NCI-H524 treated with DMSO at 0.1 percent for 48 hours (cell line): ENCODE measurements at places on chromosomes 3 and 15.

DNA sequence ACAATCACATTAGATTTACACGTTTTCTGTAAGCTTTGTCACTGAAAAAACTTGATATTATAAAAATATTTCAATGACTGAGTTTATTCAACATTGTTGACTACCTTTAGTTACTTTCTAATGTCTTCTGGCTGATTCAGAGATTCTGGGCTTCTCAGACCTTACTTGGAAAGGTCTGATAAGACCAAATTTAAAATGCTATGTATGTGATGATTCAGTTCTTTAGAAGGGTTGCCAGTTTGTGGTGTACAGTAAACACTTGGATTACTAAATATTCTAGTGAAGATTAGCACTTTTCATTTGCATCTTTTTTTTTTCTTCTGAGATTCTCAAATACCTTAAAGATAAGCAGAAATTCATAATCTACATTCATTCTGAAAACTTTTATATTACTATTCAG, 49.8 kb downstream of the SGO1 start:
- DNase-seq: no peak

- no peak for DNase-seq
Measured at GRCh38 chr15:25431836-25432561, 6.8 kb downstream of the UBE3A start.

- DNase-seq: no peak
Measured at GRCh38 chr3:66839508-66839907, 158.6 kb upstream of the KBTBD8 start.

- no peak for DNase-seq
Measured at GRCh38 chr15:72983801-72984545, 68.3 kb upstream of the NEO1 start.

DNA sequence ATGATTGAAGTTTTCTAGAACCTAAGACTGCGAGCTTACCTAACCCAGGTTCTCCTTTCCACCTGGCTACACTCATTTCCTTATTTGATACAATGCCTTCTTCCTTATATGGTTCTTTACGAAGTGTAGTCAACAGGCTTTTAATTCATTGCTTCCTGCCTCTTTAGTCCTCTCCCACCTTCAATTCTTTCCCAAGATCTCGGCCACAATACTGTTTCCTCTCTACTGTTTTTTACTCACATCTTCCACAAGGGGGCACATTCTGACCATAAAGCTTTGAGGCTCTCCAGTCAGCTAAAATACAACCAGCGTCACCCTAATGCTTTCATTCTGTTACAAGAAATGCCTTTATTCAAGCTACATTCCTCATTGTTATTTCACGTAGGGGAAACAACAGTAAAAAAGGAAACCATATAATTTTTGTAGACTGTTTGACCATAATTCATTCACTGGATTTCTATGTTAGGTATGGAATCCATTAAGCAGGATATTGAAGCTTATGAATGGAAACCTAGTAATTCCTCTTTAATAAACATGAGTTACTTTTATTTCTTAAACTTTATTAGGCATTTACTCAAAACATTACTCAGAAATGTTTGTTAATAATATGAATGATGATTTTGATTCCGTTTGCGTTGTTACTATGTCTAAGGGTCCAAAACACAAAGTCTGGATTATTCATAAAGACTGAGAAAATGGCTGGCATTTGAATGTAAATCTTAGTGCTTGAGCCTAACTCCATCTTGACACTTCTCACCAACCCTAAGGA, 29.5 kb upstream of the VEPH1 start:
- peak; percentile 13 for DNase-seq

DNA sequence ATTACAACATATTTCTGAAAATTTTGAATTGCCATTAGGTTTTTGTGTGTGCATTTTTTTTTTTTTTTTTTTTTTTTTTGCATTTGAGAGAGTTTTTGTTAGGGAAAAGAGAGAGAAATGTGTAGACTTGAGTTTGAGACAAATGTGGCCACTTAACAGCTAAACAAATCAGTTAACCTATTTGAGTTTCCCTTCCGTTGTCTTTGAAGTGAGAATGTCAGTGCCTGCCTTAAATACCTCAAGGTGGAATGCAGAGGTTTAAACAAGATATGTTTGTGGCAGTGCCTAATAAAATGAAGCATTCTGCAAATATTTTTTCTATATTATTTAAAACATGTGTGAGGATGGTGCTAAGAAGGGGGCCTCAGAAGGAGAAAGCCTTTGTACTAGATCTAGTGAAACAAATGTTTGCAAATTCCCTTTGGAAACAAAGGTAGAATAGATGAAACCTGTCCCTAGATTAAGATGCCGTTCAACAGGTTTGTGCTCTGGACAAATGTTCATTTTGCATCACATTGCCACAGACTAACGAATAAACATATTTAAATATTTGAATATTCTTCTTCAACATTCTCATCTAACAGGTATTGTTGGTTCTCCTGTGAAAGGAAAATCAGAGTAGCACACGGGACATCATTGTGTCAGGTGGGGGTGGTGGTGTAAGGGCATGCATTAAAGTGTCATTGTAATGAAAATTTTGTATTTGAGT, 80.7 kb downstream of the SATB1 start:
- no peak for DNase-seq

DNA sequence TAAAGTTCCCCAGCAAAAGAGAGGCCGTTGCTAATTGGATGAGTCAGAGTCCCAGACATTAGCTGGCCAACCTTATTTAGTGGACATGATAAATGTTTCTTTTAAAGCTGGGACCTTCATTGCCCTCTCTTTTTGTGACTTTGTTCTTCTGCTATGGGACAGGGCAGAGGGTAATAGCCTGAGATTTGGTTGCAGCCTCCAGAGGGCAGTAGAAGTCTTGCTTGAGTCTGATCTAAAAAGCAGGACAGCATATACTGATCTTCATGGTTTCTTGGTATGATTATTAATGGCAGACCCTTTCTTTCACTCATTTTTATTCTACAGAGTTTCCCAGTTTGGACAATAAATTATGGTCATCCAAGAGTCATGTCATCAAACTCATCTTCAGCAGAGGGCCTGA, 25.1 kb upstream of the ZKSCAN7 start:
- DNase-seq: no peak

GRCh38 chr3:156606729-156607128, 51.8 kb upstream of the SSR3 start:
- no peak for DNase-seq

DNA sequence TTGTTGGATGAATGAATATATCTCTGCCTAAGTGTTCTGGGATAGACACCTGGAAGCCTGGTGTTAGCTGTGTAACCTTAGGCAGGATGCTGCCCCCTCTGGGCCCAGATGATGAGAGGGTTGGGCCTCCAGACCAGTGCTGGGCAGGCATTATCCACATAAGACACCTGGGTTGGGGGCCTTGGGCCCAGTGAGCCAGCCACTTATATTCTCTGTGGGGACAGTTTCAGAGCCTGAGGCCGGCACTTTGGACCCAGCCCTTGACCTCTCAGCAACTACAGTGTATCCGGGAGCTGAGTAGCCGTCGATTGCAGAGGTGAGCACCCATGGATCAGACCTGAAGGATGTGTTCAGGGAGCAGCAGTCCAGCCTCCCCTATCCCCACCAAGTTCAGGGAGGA, 2.2 kb downstream of the HEMK1 start:
- DNase-seq: no peak

- DNase-seq: no peak
Measured at GRCh38 chr3:123524981-123525380, 59.9 kb downstream of the HACD2 start.

DNA sequence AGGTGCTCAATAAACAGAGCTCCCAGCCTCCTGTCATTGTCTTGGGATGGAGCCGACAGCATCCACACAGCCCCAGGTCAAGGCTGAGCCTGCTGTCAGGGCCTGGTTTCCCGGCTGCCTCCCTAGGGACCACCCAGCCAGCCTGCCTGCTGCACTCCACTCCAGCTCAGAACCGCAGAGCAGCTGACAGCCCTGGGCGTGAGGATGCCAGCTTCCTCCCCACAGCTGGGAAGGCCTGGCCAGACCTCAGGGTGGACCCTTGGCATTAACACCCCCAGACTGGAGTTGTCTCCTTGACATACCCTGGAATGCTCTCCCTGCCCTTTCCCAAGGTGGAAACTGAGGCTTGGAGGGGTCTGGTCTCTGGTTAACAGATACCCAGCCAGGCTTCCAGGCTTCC, 112.0 kb downstream of the WNT7A start:
- no peak for DNase-seq

DNA sequence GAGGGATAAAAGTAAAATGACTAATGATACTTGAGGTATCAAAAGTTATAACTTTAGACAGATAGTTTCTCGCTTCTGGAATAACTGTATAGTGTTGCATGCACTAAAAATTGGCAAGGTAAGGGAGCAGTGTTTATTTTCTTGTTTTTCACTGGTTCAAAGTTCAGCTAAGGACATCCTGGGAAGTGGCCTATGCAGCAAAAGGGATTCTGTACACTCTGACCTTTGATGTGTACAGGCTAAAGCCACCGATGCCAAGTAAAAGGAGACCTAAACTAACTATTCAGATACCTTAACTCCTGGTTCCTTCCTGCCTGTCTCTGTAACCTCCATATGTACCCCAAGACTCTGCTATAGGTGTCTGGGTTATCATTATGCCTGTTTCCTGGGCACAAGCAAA, 1.7 kb downstream of the FBXO40 start:
- no peak for DNase-seq

GRCh38 chr3:12707449-12707848, 43.5 kb upstream of the RAF1 start:
- DNase-seq: peak; percentile 92

DNA sequence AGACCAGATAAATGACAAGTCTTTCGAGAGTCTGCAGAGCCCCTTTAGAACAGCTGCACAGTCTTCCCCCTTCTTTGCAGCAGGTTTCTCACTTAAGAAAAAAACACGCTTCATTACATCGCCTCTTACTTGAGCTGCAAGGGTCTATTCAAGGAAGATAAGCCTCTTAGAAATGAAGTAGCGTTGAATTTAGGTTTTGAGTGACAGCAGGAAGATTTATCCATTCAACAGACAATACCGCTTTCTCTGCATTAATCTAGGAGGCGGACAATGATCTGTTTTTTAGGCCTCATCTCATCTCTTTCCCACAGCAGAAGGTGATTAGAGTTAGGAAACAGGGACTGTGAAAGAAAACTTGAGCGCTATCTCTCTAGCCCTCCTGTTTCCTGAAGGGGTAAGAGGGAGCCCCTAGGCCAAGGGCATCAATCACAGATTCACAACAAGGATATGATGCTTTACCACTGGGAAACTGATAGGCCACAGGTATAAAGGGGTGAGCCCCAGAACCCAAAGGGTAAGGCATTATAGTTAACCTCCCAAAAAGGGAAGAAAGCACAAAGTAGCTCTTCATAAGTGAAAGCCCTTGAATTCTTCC, 84.3 kb downstream of the MECOM start:
- peak; percentile 100 for DNase-seq

GRCh38 chr15:78004222-78004727, 73.2 kb downstream of the TBC1D2B start:
- DNase-seq: no peak

DNA sequence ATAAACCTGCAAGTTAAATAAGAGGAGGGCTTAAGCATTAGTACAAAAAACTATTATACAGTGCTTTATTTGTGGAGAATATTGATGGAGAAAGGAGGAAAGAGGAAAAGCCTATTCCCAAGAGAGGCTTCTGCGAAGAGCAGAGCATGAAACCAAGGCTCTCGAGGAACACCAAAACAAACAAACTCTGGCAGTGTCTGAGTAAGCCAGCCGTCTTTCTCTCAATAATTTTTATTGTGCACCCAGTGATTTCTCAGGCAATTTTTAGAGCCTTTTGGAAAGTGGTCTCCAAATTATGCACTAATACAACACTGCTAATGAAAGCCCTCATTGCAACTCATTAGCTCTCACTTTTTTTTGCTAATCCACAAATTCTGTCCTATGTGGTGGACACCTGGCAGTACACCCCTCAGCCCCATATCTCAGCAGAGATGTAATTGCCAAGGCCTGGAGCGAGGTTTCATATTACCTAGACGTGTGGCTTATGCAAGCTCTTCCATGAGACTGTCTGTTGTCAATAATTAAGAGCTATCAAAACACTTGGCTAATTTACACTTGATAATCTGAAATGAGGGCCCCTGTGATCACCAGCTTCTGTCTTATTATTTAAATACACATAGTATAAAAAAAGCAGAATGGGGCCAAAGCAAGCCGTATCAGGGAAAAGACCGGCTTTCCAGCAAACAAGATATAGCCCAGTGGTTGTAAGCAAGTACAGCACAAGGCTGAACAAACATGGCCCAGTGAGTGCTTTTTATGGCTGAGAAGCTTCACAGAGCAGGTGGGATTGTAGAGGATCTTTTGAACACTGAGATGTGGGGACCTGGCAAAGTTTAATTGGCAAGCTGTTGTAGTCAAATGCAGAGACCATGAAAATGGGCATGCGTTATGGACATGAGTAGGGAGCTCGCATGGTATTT, 216.9 kb downstream of the ROBO2 start:
- peak; percentile 97 for DNase-seq

GRCh38 chr15:63384906-63385305, 3.3 kb upstream of the CA12 start:
- no peak for DNase-seq
